Natural killer cell (primary cell): ENCODE measurements at places on chromosomes 2 and 18. TPM values are rescaled to one million over a fixed set of nuclear protein-coding genes. Genes with fewer than 3 reads are reported as not detected.

HOXD8 gene
- not detected for total RNA-seq

DNA sequence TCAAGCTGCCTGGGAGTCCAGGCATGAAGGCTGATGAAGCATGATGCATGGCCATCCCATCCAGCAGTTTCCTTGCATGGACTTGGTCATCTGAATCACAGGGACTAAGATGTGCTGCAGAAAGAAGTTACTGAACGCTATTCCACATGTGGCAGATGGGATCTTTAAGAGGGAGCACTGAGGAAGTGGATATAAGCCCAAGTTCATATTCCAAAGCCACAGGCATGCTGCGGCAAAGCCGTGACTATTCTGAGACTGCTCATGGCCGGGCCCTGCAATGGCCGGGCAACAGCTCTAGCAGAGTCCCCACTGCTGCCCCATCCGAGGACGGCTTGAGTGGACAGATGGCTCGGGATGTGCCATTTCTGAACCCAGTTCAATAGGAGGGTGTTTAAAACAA, 61.5 kb downstream of the STPG4 start:
- DNase-seq = no peak

GRCh38 chr18:58069721-58070292, 25.8 kb downstream of the NEDD4L start:
- no peak for DNase-seq

YIPF4 gene
- total RNA-seq = 18.1 TPM

DNA sequence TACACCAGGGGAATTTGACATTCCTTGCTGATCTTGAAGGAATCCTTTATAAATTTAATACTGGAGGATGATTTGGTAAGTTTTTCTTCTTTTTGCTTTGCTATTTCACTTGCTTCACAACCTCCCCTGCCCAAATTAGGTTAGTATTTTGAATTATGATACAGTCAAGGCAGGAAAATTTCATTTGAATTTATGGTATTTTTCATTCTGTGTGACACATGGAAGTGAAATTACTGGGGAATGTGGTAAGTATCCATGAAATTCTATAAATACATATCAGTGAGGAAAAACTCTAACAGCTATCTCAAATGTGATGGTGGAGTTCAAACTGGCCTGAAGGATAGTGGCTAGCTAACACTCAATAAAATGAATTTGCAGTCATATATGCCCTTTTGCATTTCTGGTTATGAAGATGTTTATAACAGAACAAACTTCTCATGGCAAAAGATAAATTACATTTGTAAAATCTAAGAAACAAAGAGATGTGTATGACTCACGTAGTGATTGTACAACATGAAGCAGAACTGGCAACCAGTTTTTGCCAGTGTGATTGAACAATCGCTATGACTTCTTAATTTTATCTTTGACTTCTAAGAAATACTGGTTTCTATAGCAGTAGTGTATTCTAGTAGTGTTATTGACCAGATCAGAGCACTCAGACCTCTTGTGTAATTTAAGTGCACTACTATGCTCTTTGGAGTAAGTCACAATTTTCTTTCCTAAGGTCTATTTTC, 152.6 kb downstream of the IKZF2 start:
- no peak for DNase-seq

GRCh38 chr2:152407204-152407721, 72.3 kb downstream of the FMNL2 start:
- no peak for DNase-seq

DNA sequence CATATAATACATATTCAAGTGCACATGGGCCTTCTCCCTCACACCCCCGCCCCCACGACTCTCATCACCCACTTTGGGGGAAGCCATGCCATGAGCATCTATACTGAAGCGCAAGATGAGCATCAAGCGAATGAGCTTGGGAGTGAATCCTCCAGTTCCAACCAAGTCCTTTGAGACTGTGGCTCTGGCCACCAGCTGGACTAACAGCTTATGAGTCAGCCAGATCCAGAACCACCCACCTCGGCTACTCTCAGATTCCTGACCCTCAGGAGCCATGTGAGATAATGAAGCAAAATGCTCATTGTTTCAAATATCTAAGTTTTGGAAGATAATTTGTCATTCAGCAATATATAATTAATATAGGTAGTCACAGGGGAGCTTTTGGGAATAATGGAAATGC, 22.2 kb upstream of the IL1RL1 start:
- DNase-seq = no peak

FOXD4L1 gene
- total RNA-seq = not detected

DNA sequence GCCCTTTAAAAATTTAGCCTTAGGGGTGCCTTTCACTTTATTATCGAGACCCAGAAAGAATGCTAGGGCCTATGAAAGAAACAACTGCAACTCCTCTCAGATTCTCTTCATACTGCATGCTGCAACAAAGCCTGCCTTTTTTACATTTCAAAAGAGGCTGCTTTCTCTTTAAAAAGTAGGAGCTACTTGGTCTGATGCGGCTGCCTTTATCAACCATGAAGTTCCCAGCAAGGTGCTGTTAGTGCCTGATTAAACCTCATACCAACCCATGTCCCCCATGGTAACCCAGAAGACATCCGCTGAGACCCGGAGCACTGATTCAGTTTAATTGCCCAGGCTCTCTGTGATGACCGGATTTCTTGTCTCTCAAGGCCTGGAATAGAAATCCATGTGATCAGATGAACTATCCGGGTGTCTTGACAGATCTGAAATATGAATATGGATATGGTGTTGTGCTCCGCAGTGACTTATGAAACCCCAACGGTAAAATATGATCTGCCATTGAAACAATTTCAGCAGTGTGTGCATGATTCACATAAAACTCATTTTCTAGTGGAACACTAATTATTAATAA, 368.3 kb downstream of the ZNF521 start:
- DNase-seq = no peak

GRCh38 chr2:75703589-75704287, 7.0 kb downstream of the GCFC2 start:
- DNase-seq = no peak

ENOSF1 gene
- 39.8 TPM for total RNA-seq

GRCh38 chr2:216478151-216478550, 20.5 kb upstream of the RPL37A start:
- DNase-seq = no peak

DNA sequence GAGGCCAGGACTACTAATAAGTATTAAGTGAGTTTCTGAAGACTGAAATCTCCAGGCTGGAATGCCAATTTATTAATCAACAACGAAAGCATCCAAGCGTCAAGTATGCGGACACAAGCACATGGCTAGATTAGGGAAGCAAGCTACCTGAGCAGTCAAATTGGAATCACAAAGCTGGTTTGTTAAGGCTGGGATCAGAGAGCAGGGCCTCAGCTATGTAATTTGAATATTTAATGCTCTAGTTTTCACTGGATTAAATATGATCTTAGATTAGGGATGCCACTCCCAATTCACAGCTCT, 5.7 kb downstream of the CCL20 start:
- DNase-seq = no peak

MOCOS gene
- 0.10 TPM for total RNA-seq

DNA sequence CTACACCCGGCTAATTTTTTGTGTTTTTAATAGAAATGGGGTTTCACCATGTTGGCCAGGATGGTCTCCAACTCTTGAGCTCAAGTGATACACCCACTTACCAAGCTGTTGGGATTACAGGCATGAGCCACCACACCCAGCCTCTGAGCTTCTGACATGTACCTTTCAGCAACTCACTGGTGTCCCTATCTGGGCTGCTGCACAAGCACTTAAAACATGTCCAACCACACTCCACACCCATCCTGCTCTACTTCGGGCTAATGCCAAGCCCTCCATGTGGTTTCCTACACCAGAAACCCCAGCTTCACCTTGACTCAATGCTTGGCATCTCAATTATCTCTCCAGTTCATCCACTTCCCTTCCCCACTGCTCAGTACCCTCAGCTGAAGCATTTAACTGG, 22.4 kb upstream of the ARMC9 start:
- no peak for DNase-seq

DNA sequence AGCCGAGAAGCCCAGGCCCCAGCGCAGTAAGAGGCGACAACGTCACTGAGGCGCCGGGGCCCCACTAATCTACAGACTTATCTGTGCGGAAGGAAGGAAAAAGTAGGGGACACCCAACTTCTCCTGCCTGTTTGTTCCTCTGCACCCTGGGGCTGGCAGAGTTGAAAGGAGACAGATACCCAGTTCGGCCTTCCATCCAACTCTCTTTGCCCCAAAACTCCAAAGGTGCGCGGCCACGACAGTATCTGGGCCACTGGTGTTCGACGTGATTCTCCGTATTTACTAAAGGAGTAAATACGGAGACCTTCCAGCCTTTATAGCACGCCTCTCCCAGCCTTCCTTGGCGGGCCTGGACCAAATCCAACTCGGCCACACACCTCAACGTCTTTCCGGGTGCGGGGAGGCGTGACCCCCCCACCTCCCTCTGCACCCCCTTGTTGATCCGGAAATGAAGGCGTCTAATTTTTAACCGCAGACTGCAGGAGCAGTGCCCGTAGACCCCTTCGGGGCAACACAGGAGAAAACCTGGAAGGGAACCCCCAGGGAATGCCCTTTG, 1.6 kb downstream of the SMAD7 start:
- peak; percentile 48 for DNase-seq

FRZB gene
- not detected for total RNA-seq

DNA sequence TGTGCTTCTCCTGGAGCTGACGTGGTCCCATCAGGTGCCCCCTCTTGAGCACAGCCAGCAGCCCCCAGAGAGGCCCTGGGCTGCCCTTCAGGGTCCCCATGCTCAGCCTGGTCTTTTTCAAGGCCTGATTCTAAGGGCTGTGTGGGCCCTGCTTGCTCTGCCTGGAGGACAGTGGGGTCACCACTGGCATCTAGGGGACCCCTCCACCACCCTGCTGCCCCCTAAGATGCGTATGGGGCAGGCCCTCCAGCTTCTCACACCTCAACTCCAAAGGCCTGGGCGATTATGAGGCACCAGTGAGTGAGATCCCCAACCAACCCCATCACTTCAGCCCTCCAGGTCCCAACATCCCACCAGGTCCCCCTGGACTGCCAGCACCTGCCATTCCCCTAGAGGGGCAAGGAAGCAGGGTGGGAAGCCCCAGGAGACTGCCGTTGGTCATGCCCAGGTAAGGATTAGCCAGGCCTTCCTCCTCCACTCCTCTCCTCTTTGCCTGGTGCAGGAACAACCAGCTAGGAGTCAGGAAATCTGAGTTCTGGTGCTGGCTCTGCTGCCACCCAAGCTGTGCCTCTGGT, 114.4 kb downstream of the SMAD7 start:
- DNase-seq = no peak

- DNase-seq = peak; percentile 8
Observed at GRCh38 chr2:105038383-105039061, 653 bp downstream of the MRPS9 start.

- no peak for DNase-seq
Observed at GRCh38 chr2:240467659-240468302, 32.3 kb downstream of the GPC1 start.

GRCh38 chr2:72937356-72937669, 20.0 kb downstream of the EMX1 start:
- no peak for DNase-seq
